Prostate gland (tissue), 2 donors: ENCODE measurements at places on chromosomes 7 and 10. TPM values are rescaled to one million over a fixed set of nuclear protein-coding genes. Genes with fewer than 3 reads are reported as not detected.

PNLIP gene
- total RNA-seq = not detected

ASAH2B gene
- 3.5 TPM for total RNA-seq

FAM24B gene
- total RNA-seq = 5.9 TPM

PKD1L1 gene
- total RNA-seq = 0.59 TPM

MEIG1 gene
- total RNA-seq = 1.7 TPM

DENND2A gene
- 9.2 TPM for total RNA-seq

CFAP69 gene
- 50.6 TPM for total RNA-seq

AMPH gene
- not detected for total RNA-seq

LIPK gene
- total RNA-seq = not detected

CLIP2 gene
- 18.6 TPM for total RNA-seq

MYOZ1 gene
- 1.6 TPM for total RNA-seq

C10orf105 gene
- 0.11 TPM for total RNA-seq

MYOF gene
- 85.0 TPM for total RNA-seq

CTNNA3 gene
- total RNA-seq = 0.27 TPM

TSPAN12 gene
- 16.2 TPM for total RNA-seq

EXOSC1 gene
- 21.8 TPM for total RNA-seq

GRID1 gene
- total RNA-seq = 1.0 TPM

TAC1 gene
- total RNA-seq = 0.50 TPM

FKBP6 gene
- total RNA-seq = 16.5 TPM

PLA2G12B gene
- not detected for total RNA-seq

DIP2C gene
- 12.3 TPM for total RNA-seq

RPEL1 gene
- total RNA-seq = not detected

PPRC1 gene
- total RNA-seq = 24.4 TPM

OR6V1 gene
- not detected for total RNA-seq

ZCCHC24 gene
- total RNA-seq = 51.2 TPM

RELN gene
- total RNA-seq = 3.0 TPM

RHOBTB1 gene
- 28.9 TPM for total RNA-seq

GBX1 gene
- not detected for total RNA-seq

SRI gene
- 78.8 TPM for total RNA-seq

NUDT5 gene
- total RNA-seq = 35.8 TPM

MKX gene
- total RNA-seq = 10.1 TPM

WNT16 gene
- total RNA-seq = 0.23 TPM

MYO1G gene
- total RNA-seq = 2.7 TPM

OPN4 gene
- total RNA-seq = not detected

ZNF425 gene
- total RNA-seq = 4.0 TPM

CHN2 gene
- total RNA-seq = 29.1 TPM

DPY19L1 gene
- total RNA-seq = 48.5 TPM

ANKRD30A gene
- total RNA-seq = 1.5 TPM

WDR86 gene
- 12.8 TPM for total RNA-seq

PIK3CG gene
- 5.1 TPM for total RNA-seq

KCNH2 gene
- total RNA-seq = 10.1 TPM
